ENCODE measurements at places on chromosomes 12 and 14.

GRCh38 chr12:21672146-21672545, 14.5 kb upstream of the LDHB start:
- DNase-seq: no peak

DNA sequence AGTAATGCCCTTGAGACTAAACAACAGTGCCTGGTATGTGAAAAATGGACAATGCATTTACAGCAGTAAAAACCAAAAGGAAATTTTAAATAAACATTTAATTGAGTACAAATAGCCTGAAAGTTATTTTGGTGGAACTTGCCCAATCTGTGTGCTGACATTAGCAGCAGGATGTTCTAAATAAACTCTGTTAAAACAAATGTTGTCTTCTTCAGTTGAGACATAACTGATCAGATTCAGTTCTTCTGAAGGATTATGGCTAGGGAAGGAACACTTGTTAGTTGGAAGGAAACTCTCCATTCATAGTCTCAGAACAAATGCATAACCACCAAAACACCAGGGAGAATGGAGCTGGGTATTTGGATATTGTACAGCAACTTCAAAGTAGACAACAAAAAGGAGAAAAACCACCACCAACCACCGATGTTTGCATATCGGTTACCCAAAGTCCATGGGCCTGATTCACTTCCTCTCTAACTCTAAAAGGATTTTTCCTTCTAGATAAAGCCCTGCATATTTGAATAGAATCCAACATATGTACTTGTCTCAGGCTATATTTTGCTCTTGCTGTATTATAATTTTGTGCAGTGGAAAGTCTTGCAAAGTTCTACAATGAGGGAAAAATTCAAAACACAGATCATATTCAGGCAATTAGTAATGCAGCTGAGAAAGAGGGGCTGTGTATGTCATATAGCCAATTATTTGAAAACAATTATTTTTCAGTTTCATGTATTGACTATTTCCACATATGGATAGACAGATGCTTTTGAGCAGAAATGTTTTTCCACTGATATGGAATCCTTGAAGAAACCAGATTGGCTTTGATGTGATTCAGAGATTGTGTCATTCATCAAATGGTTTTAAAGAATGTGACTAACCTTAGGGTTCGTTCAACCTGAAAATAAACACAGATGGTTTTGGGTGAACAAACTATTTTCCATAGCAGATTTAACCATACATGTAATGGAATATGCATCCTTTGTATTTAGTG, 152.2 kb upstream of the BMP4 start:
- peak; percentile 98 for DNase-seq

DNA sequence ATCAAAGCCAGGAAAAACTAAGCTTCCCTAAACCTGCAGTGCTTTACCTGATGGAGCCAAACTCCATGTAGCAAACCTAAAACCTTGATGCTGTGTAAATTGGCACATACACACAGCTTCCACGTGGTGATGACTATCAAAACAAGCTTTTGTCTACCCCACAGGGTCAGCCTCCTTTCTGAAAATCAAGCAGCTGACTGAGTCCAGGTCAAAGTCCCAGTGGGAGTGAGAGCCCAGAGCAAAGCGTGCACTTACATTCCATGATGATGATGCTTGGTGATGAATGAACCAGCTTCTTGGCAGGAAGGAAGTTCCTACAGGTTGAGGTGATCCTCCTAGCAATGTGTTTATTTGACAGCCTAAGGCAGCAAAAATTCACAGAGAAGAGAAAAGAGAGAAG, 630.0 kb upstream of the TBX3 start:
- DNase-seq: peak; percentile 86

- DNase-seq: no peak
Measured at GRCh38 chr12:101173197-101173749, 36.8 kb downstream of the SLC5A8 start.

DNA sequence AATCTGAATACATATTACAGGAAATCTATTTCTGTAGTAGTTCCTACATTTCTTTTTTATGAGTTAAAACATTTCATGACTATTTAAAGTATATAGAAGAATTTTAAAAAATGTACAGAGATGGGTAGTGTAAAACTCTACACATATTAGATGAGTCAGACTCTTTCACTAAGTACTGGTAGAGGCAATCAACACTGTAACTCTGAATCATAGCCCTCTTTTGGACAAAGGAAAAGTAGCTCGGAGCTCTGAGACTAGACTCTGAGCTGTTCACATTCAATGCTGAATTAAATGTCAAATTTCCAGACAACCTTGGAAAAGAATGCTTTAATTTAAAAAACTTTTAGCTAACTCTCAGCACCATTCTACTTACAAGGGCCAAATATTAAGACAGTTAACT, 3.4 kb downstream of the PTCSC3 start:
- peak; percentile 8 for DNase-seq

- DNase-seq: no peak
Measured at GRCh38 chr12:121794534-121795033, 1.1 kb upstream of the RHOF start.

DNA sequence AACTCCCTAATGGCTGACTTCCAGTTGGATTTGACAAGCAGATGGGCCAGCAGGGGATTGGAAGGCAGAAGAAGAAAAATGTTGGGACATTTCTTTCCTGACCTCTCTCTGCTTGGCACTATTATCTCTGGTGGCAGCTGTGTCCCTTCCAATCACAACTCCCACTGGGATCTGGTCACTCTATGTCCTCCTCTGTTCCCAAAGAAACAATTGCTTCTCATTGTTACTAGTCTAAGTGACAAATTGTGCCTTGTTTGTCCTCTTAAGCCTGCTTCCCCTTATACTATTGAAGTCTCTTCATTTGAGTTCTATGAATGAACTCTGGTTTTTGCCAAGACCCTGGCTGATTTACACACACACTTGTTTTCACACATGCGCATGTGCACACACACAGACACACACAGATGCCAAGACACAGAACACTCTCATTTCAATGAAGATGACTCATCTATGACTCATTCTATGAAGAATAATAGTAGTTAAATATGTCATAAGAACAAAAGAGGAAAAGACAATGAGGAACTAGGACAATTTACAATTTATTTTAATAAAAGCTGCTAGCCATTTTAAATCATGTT, 83.0 kb upstream of the FAR2 start:
- peak; percentile 79 for DNase-seq

DNA sequence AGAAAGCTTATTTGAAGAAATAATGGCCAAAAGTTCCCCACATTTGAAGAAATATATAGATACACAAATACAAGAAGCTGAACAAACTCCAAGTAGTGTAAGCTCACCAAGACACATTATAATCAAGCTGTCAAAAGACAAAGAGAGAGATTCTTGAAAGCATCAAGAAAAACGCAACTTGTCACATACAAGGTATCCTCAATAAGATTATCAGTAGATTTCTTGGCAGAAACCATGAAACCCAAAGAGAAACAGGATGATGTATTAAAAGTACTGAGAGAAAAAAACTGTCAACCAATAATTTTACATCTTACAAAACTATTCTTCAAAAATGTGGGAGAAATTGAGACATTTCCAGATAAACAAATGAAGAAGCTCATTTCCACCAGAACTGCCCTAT, 250.6 kb upstream of the ARID2 start:
- no peak for DNase-seq

DNA sequence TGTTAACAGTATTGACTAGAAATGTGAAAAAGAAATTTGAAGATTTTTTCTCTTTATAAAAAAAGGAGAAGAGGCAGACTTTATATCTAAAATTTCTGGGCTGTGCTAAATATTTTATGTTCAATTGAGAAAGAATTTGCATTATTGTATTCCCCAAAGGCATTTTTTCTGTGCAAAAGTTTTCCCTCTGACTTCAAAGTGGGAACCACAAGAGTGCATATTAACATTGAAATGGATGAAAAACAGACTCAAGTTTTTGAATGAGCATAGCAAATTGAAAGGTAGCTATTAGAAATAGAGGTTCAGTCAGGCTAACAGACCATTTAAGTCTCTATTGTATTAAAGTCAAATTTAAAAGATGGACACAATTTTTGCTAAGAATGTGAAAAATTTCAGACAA, 95.2 kb downstream of the RASSF9 start:
- no peak for DNase-seq

- DNase-seq: no peak
Measured at GRCh38 chr12:110697236-110697635, 8.3 kb upstream of the HVCN1 start.

- DNase-seq: no peak
Measured at GRCh38 chr14:95522116-95522515, 5.7 kb upstream of the SYNE3 start.

DNA sequence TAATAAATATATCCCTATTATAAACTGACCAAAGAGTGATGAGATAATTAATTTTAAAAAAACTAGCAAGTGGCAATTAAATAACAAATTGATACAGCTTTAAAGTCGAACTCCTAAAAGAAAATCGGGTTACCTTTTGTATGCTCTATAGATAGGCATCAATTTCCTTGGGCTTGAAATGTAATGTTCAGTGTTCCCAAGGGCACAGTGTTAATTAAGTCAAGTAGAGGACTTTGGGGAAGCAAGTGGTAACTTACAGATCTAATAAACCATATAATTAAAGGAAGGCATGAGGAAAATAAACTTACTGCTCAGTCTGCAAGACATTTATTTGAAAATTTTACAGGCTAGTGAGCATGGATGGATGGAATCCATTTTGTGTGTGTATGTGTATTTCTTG, 220.9 kb downstream of the FSCB start:
- no peak for DNase-seq

DNA sequence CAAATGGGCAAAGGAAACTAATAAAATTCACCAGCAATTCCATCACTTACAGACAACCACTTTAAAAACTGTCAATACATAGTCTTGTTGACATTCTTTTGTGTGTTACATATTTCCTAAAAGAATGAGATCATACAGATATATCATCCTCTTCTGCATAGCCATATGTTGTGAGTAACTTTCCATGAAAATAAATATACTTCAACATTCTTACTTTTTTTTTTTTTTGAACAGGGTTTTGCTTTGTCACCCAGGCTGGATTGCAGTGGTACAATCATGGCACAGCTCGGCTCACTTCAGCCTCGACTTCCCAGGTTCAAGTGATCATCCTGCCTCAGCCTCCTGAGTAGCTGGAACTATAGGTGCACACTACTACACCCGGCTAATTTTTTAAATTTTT, 20.9 kb downstream of the ZC2HC1C start:
- no peak for DNase-seq

DNA sequence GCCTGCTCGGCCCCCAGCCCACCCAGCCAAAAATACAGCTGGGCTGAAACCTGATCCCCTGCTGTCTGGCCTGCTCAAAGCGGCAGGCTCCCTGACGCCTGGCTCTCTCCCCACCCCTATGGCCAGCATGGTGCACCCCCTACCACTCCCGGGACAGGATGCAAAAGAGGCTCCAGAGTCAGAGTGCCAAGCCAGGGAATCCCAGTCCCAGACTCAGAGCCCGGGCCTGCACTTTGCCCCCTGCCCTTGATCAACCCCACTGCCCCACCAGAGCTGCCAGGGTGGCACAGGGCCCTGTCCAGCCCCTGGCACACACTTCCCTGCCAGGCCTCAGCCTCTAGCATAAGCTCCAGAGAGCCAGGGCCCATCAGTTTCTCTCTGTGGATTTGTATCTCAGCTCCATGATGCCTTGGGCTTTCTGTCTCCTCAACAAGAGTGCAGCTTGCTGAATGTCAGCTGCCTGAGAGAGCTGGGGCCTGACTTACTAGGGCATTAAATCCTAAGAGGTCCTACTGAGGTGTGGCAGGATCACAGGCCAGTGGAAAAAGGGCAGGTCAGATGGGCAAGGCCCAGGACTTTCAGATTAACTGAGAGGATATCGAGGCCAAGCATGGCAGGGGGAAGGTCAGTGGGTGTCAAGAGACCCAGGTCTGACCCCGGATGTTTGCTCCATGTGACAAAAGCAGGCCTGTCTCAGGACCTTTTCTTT, 13.9 kb downstream of the ACVRL1 start:
- no peak for DNase-seq

GRCh38 chr12:9328065-9328464, 119.9 kb upstream of the PZP start:
- no peak for DNase-seq
